ENCODE measurements at places on chromosomes 16 and 17. TPM values are rescaled to one million over a fixed set of nuclear protein-coding genes. Genes with fewer than 3 reads are reported as not detected.

- no peak for DNase-seq
These were observed 89.0 kb downstream of the SHISA6 start for GRCh38 chr17:11330006-11330405.

- no peak for DNase-seq
These were observed 136.9 kb upstream of the DYNLRB2 start for GRCh38 chr16:80403894-80404293.

- no peak for DNase-seq
These were observed 15.1 kb downstream of the ZNF267 start for GRCh38 chr16:31888735-31889134.

DNA sequence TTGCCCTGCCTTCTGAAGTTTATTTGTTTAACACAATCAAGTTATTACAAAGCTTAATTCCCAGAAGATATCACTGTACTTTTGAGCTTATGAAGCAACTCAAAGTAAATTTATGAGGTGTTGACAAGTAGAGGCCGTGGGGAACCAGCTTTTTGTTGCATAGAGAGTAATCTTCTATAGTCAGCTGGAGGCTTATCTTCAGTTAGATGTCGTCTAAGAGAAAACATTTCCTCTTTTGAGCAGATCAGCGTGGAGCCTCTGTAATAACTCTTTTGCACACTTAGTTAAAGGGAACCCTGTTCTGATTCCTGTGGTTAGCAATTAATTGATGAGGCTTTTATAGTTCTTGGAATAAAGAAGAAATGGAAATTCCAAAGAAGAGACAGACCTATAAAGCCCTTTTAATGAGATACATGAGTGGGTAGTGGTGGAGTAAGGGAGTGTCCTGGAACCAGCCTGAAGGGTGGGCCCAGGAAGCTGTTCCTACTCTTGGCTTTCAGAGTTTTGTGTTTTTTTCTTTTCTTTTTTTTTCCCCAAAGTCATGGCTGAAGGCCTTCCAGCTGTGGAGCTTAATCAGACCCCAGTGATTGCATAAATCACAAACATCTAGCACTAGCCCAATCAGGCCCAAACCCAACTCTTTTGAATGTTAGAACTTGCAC is 28.9 kb upstream of the MAP3K14 start:
- DNase-seq: no peak

DNA sequence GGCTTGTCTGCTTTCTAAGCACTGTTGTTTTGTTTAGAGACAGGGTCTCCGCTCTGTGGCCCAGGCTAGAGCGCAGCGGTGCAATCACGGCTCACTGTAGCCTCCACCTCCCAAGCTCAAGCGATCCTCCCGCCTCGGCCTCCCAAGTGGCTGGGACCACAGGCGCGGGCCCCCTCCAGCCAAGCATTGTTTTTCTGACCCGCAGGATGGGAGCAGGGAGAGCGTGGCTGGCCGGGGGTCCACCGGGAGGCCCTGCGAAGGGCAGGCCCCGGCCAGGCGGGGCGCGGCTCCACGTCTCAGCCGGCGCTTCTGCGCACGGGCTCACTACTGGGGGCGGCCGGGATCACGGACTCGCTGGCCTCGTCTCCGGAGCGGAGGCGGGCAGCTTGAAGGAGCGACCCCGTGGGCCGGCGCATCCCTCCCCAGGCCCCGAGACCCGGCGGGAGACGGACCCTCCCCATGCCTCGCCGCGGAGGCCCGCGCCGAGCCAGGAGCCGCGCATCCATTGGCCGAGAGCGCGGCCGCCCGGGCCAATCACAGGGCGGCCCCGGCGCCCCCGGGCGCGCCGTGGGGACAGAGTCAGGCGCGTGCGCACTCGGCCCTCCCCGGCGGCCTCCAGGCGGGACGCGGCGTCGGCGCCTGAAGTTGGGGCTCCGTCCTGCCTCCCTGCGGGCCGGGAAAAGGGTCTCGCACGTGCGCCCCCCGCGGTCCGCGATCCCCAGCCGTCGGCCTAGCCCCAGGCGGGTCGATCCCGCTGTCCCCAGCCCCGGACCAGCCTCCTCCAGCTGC is 24.9 kb downstream of the ACTG1 start:
- no peak for DNase-seq

- no peak for DNase-seq
These were observed 15.7 kb upstream of the RNF213 start for GRCh38 chr17:80244871-80245509.

DNA sequence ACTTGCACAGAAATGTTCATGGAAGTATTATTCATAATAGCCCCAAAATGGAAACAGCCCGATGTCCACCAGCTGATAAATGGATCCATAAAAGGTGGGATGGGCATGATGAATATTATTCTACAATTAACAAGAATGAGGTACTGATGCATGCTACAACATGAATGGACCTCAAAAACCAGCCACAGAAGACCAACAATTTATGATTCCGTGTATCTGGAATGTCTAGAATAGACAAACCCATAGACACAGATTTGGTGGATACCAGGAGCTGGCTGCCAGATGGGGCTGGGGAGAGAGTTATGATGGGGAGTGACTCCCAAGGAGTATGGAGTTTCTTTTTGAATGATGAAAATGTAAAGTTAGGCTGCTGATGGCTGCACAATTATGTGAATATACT is 10.8 kb upstream of the NAGLU start:
- no peak for DNase-seq

- DNase-seq: no peak
These were observed 497.8 kb downstream of the HS3ST4 start for GRCh38 chr16:26189536-26189935.

GRCh38 chr17:37392024-37392590 is 14.5 kb downstream of the ACACA start:
- DNase-seq: peak; percentile 71

- no peak for DNase-seq
These were observed 240.1 kb downstream of the FTO start for GRCh38 chr16:53944025-53944424.

GRCh38 chr16:11986521-11987057 is 10.1 kb downstream of the SNX29 start:
- DNase-seq: no peak

DNA sequence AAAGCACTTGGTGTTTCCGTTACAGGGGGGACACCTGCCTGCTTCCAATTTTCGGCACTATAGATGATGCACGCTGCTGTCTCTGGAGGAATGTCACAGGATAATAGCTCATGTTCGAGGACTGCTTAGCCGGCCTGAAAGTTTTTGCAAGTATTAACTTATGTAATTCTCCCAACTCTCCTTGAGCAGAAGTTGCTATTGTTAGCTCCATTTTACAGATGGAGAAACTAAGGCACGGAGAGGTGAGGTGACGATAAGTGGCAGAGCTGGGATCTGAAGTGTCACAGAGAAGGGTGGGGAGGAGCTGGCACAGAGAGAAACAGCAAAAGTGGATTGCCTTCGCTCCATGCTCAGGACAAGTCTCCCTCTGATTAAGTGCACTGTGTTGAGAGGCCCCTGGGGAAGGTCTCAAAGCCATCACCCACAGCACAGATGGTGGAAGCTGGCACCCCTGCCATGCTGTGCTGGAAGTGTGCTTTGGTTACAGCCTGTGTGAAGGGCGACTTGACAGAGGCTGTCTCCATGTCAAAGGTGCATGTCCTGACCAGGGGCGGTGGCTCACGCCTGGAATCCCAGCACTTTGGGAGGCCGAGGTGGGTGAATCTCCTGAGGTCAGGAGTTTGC is 40.8 kb upstream of the MEAK7 start:
- DNase-seq: no peak

- DNase-seq: no peak
These were observed 646 bp upstream of the HES7 start for GRCh38 chr17:8124350-8125153.

- no peak for DNase-seq
These were observed 10.9 kb upstream of the MMD start for GRCh38 chr17:55432358-55433028.

The RRAD gene
- total RNA-seq: 40.2 TPM

The EVI2A gene
- total RNA-seq: 0.29 TPM

The TAT gene
- total RNA-seq: not detected

The TMEM106A gene
- 3.2 TPM for total RNA-seq

The CACNG5 gene
- total RNA-seq: not detected
